ENCODE measurements at places on chromosomes 12 and 14.
A peak's percentile ranks its signal among the peaks of the same experiment; 100 is the strongest.

- no peak for DNase-seq
These were observed 306.6 kb upstream of the MIS18BP1 start for GRCh38 chr14:45559626-45560025.

DNA sequence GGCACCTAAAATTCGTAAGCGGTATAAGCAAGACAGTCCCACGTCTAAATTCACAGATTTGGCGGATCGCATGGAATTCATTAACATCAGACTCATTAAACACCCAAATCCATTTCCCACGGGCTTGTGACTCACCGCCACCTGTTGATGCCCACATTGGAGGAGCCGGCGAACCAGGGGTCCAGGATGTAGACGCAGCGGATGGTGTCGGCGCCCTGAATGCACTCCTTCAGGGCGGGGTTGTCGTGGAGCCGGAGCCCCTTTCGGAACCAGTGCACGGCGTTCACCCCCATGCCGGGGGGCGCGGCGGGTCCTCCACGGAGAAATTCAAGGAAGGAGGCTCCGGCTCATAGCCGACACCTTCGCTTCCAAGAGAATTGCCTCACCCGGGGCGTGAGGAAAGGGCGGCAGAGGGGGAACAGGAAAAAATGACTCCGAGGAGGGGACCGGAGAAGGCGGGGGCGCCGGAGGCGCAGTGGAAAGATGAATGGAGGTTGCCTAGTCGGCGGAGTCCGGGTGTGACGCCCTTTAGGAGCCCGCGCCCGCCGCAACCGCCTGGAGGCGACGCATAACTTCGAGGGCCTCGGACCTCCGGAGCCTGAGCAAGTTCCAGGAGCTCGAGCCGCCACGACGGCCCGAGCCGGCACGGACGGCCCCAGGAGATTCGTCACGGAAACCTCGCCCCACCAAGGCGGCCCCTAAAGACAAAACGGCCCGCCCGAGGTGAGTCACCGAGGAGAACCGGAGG, 506 bp downstream of the CRY1 start:
- no peak for DNase-seq

DNA sequence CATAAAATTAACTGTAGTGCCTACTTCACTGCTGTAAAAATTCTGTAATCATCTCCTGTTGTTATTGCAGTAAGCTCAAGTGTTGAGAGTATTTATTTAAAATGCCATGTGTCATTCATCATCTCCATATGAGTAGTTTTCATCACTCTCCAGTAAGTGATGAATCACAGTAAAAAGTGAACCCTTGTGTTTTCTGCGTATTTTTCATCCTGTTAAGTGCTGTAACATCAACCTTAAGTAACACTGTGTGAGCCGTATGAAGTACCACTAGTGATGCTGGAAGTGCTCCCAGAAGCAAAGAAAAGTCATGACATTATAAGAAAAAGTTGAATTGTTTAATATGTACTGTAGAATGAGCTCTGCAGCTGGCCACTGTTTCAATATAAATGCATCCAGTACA, 55.4 kb downstream of the SLCO1B3 start:
- no peak for DNase-seq

- DNase-seq = no peak
These were observed 16.2 kb downstream of the PYGL start for GRCh38 chr14:50928002-50928635.

DNA sequence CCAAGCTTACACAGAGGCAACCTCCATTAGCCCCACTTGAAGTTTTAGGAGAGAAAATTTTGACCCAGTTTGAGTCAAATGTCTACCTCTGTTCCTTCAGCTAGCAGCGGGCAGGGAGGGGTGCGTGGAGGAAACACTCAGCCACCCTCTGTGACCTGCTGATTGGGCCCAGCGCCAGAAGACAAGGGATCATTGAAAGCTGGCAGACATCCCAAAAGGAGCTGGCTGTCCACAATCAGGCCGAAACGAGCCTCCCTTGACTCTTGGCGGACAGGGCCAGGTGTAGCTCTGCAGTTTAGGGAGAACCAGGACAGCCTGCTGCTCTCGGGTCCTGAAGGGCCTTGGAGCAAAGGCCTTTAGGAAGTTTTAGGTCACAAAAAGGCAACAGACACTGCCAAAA, 41.3 kb downstream of the CD9 start:
- DNase-seq = no peak

DNA sequence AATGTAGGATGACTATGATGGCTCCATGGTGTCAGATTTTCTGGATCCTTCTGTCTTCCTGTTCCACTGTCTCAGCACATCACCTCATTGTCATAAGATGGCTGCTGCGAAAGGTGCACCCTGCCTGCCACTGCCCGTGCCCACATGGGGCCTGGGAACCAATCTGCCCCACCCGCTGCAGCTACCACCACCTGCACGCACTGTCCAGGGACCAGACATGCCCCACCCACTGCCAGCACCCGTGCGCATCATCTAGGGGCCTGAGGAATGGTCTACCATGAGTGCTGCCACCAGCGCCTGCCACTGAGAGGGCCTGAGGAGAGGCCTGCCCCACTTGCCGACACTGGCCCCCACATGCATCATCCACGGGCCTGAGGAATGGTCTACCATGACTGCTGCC, 23.8 kb downstream of the CYP46A1 start:
- DNase-seq = no peak

GRCh38 chr12:5264006-5264405, 167.9 kb upstream of the NTF3 start:
- DNase-seq = no peak

DNA sequence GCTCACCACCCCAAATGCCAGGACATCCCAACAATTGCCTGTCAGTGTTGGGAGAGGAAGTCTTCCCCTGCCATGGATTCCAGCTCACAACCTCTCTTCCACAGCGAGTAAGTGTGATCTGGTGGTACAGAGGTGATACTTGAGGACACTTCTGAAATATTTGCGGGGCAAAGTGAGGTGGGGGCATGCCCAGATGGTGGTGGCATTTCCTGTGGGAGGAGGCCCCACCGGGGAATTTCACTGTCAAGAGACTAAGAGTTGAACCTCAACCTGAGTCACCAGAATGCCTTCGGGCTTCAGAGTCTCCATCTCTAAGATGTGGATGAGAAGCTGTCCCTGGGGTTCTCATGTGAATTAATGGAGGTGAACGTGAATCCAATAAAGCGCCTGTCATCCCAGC, 122.3 kb upstream of the RFLNA start:
- DNase-seq = no peak

DNA sequence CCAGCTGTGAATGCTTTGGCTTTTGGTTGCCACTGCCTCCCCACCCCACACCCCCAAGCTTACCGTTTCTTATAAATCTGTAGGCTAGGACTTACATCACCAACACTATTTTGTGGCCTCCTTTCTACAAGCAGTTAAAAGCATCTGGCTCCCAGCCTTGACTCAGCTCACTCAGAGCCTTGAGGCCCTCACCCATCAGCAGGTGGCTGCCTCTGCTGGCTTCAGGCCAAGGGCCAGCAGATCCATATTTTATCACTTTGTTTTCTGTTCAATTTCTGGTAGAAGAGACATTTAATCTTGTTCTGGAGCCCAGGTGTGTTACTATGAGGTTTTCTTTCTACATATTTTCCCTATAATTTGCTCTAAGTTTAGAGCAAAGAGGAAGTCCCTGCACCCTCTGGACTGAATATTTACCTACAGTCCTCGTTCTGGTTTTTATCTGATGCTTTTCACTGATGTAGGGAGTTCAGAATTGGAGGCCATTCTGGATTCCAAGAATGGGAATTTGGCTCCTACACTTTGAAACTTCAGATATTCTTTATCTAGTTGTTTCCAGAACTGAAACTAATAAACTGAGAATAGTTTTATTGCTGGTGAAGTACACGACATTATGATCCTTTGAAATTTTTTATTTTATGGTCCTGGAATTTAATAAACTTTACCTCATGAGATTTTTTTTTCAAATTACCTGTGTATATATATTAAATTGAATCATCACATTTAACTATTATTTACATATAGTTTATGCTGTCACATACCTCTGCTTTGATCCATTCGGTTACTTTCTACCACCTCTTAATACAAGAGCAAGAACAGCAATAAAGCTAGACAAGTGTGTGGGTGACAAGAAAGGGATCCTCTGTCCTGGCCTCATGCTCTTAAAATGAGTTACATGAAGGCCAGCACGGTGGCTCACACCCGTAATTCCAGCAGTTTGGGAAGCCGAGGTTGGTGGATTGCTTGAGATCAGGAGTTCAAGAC, 22.2 kb downstream of the PLBD1 start:
- no peak for DNase-seq

GRCh38 chr14:95513291-95513690, 3.2 kb downstream of the SYNE3 start:
- DNase-seq = no peak

DNA sequence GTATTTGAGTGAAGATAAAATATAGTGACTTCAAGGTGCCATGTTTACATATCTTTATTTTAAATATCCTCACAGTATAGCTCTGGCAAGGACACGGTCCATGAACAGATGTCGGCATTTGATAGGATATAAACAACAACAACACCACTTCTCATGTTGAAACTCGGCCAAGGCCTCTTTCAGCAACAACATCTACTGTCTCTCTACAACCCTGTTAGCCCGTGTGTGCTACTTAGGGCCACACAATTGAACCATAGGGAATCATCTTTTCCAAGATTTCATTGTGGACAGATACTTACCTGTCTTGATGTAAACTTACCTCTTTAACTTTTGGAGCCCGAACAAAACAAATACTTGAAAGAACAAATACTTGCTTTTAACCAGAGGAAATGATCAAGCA, 168.7 kb upstream of the SSTR1 start:
- DNase-seq = no peak

- DNase-seq = no peak
These were observed 65.9 kb downstream of the AVPR1A start for GRCh38 chr12:63085120-63085519.

DNA sequence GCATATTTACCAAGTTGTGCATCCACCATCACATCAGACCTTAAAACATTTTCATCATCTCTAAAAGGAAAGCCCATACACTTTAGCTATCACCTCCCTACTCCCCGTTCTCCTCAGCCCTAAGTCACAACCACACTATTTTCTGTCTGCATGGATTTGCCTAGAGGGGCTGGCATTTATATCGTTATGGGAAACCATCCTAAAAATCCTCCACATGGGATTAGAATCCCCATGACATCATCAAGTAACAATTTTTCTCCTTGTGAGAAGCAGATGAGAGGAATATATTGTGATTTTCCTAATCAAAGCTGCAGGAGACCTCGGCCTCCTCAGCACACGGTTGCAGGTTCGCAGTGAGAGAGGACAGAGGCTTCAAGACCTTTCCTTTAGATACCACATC, 114.1 kb downstream of the SLC15A4 start:
- no peak for DNase-seq

- DNase-seq = no peak
These were observed 57.1 kb downstream of the MARK3 start for GRCh38 chr14:103442288-103442687.

DNA sequence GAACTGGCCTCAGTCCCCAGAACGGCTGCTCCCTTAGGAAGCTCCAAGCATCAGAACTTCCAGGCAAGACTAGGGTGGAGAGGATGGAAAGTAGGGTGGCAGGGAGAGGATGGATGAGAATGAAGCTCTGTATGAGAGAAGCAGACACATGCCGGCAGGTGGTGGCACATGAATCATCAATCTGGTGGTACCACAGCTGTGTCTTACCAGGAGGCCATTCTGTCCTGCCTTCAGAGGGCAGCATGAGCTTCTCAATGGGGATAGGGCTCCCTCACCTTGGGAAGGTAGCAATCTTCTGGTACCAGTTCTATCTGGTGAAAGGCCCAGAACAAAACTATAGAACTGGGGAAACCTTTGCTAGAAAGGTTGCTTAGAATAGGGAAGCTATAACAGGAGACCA, 55.4 kb upstream of the PYGL start:
- DNase-seq = no peak

DNA sequence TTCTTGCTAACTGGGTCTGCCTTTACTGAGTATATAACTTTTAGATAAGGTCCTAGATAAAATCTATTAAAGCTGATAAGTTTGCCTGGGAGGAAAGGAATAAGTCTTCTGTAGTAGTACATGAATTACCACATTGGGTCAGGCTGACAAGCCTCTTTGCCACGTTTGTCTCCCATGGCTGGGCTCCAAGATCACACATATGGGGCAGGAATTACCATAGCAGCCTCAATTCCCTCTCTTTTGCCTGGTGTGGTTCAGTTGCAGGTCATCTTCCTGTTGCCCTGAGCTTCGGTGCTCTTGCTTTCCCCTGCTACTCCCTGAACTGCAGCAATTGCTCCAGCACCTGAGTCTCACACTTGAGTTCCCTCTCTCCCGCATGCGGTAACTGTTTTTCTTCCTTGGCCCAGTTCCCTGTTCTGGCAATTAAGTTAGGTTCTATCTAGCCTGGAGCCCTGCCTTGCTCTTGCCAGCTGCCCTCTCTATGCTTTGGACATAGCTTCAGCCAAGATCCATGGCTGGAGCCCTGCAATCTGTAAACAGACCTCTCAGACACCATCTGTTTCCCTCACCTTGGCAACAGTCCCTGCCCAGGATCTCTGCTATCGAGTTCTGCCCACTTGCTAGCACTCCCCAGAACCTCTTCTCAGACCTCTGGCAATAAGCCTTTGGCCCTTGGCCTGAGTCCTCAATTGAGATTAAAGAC, 5.8 kb upstream of the GLT8D2 start:
- DNase-seq = peak; percentile 33

All from NCI-H2081 treated with DMSO at 0.1 percent for 48 hours (cell line).